ENCODE measurements at places on chromosomes 2 and 18.

GRCh38 chr2:237500681-237501424 lies 13.8 kb downstream of the MLPH start:
- DNase-seq = no peak

- no peak for DNase-seq
Measured at GRCh38 chr2:137886083-137886831, 78.0 kb upstream of the HNMT start.

DNA sequence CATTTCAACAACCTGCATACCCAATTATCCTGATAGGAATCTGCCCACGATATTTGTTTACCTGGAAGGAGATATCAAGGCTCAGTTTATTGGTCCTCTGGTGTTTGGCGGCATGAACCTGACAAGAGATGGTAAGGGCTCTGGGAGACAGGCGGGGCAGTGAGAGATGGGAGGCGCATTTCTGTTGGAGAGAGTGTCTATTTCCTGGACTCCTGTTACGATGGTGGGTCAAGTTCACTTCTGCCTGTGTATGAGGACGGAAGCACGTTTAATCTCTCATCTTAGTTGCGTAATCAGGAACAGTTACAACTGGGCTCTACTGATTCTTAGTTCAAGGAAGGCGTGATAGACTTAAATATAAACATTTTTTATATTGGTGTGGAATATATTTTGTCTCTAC lies 8.9 kb downstream of the PDCL3 start:
- no peak for DNase-seq

- DNase-seq = no peak
Measured at GRCh38 chr18:59640721-59641120, 56.5 kb downstream of the CCBE1 start.

DNA sequence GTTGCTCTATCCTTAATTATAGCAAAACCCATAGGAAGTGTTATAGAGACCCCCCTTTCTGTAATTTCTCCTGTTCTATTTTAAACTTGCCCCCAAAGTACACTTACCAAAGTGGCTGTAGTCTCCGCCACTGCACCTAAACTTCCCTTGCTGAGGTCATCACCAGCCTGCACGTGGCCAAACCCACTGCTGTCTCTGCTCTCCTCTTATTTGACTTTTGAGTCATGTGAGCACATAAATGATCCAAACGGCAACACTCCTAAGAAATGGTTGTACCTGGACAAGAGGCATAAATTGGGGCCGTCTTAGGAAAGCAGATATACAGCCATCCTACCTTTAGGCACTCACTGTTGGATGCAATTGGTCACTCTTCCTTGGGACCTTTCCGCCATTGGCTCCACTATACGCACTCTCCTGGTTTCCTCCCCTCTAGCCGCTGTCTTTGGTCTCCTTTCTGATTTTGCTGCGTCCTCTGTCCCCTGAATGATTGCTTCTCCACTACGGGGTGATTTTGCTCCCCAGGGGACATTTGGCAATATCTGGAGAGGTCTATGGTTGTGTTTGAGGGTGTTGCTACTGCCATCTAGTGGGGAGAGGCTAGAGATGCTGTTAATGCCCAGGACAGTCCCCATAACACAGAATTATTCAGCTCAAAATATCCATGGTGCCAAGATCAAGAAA lies 19.2 kb upstream of the IL36G start:
- peak; percentile 3 for DNase-seq

DNA sequence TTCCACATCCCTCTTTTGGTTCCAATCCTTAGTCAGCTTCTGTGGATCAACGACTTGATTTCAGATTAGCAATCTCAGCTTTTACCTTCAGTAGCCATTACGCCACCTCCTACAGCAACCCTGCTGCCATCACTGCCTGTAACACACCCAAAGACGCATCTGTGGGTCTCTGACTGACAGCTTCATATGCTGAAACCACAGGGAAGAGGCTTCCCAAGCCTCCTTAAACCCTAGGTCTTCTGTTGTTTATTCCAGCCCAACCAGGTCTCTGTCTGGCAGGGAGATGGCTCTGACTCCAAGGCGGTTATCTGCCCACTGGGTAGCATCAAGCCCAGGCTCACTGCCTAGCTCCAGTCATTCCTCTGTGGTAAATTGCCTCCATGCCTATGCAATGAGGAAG lies 28.6 kb upstream of the TRIB2 start:
- no peak for DNase-seq

DNA sequence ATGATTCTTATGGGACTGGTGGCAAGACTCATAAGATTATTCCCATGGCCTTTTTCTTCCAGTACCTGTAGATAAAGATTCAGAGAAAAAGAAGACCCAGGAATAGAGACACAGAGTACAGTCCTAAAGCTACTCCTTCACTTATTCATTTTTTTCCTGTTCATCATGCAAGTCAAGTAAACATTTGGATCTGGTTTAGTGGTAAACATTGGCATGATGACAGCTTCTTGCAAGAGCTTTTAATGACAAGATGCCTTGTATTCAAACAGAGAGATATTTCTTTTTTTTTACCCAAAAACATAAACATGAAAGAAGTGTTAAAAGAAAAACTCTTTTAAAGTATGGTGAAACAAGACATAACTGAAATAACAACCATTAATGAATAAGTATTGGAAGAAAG lies 20.2 kb downstream of the CXCR2 start:
- DNase-seq = no peak

DNA sequence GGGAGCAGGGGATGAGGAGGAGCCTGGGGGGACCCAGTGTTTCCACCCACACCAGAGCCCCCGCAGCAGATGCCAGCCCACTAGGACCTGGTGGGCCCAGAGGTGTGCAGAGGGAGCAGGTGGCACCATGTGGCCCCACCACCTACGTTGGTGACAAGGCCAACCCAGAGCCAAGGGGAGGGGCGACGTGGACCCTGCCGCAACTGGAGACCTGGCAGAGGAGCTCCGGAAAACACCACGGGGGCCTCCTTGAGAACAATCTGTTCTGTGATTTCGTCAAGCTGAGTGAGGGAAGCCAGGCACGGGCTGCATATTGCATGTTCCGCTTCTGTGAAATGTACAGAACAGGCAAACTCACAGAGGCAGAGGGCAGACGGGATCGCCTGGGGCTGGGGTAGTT lies 49.1 kb upstream of the GPC1 start:
- no peak for DNase-seq

DNA sequence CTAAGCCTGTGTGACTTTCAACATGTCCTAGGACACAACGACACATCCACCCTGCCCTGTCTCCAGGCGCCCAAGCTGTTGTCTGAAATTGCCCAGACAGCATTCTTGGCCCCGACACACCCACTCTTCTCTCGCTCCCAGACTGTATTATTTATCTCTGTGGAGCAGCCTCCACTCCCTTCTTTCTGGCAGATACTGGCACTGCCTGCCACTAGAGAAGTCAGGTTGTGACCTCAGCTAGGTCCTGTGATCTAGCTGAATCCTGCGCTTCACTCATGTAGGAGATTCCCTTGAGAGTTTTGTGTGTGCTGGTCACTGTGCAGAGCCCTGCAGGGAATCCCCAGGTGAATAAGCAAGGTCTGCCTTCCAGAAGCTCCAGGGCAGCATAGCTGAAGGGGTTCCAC lies 77.1 kb upstream of the TNP1 start:
- no peak for DNase-seq

- no peak for DNase-seq
Measured at GRCh38 chr18:657311-658000, at the start of gene TYMS. TYMS (plus strand) TSS chr18:657653; CDS start chr18:657743, 90 bp downstream.

- no peak for DNase-seq
Measured at GRCh38 chr2:40680547-40680946, 228.7 kb upstream of the SLC8A1 start.

DNA sequence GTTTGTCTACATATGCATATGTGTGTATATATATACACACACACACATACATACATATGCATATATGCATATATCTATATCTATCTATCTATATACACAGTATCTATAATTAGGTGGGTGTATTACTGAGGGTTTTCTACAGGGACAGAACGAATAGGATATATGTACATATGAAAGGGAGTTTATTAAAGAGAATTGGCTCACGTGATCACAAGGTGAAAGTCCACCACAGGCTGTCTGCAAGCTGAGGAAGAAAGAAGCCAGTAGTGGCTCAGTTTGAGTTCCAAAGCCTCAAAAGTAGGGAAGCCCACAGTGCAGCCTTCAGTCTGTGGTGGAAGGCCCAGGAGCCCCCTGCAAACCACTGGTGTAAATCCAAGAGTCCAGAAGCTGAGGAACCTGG lies 756.0 kb upstream of the ACVR2A start:
- DNase-seq = no peak

DNA sequence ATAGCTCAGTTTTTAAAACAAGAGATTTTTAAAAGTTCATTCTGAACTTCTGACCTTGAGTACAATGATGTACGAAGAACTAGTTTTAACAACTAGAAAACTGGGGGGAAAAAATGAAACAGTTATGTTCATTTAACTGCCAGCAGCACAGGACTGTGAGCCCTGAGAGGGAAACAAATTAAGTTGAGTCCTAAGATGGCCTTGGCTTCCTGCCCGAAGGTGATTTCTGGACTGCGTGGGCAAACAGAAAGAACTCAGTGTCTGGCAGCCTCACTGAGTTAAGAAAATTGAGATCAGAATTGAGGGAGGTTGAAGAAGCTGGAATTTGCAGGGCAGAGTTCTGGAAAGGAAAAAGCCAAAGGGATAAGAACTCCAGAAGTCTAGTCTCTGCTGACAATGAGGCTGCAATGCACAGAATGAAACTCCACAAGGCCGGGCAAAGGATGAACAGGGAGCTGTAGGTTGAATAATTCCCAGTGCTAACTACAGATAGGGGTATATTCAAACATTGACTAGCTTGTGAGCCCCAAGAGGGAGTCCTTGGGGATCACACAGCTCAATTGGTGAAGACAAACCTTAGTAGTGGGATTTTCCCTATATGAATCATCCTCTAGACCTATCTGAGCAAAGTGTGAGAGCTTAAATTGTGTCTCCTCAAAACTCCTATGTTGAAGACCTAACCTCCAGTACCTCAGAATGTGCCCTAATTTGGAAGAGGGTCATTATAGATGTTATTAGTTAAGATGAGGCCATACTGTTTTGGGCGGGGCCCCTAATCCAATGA lies 13.1 kb upstream of the CRACDL start:
- DNase-seq = no peak

DNA sequence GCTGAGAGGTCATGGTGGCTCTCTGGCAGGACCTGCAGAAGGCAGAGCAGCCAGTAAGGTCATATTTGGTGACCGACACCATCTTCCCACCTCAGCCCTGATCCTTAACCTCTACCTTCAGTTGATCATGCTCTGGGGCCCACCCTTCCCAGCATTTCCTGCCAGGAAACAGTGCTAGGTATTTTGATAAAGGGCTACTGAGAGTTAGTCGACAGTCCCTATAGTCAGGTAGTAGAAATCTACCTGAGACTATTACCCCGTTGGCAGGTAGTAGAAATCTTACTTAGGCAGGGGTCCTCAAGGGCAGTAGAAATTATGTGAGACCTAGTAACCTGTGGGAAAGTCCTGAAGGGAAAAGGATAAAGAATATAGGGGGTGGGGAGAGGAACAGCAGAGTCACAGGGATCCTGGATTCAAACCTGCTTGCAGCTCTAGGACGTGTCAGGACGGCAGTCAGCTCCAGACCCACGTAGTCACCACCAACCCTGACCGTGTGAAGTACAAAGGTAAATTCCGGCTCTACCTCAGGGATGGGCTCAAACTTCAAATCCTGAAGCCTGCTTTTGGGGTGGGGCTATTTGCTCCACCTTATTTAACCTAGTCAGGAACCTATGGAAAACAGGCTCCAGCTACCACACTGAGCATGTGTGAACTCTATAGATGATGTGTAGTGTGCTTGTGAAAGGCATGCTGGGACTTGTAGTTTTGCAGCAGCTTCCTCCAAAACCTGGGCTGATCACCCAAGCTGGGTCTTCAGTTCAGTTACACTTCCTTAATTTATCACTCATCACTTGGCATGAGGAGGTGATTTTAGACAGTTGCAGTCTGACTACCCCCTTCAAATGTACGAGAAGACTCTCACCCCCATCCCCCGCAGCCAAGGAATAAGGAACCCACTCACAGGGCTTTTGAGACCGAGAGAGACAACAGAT lies at the start of gene DQX1:
DQX1 (minus strand) TSS at position 515 of the 932 bp plus-strand sequence; CDS start at position 13, 502 bp downstream.
- DNase-seq = no peak

GRCh38 chr2:95289253-95289652 lies 7.9 kb upstream of the KCNIP3 start:
- DNase-seq = no peak

GRCh38 chr18:51490860-51491259 lies 293.4 kb upstream of the MEX3C start:
- no peak for DNase-seq

GRCh38 chr2:39739386-39739785 lies 39.7 kb downstream of the THUMPD2 start:
- no peak for DNase-seq

DNA sequence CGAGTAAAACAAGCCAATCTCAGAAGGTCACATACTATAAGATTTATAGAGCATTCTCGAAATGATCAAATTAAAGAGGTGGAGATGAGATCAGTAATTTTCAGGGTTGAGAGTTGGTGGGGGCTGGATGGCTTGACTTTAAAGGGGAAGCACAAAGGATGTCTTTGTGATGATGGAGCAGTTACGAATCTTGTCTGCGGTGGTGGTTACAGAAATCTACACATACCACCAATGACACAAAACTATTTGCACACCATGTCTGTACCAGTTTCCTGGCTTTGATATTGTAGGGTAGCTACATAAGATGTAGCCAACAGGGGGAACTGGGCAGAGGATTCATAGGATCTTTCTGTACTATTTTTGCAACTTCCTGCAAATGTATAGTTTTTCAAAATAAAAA lies 190.6 kb upstream of the SMIM21 start:
- no peak for DNase-seq

DNA sequence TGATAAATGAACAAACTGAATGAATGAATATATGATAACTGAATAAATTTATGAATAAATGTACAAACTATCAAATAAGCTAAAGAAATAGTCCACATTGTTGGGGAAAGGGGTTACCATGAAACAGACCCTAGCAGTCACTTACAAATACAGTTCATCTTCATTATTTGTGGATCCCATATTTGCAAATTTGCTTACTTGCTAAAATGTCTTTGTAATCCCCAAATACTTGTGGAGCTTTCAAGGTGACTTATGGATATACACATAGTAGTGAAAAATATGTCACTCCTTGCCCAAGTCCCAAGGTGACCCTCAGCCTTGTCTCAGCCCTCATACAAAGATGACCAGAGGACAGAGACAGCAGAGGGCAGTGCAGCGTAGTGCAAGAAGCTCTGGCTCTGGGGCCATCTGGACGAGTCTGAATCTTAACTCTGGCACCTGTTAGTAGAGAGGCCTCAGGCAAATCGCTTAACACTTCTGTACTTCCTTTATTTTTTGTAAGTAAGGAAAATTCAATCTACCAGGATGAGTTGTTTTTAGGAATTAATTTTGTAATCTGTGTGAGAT lies 3.1 kb downstream of the PAIP2B start:
- no peak for DNase-seq

GRCh38 chr2:5590886-5591285 lies 101.3 kb upstream of the SOX11 start:
- no peak for DNase-seq

GRCh38 chr2:159933040-159933726 lies 129.2 kb downstream of the PLA2R1 start:
- no peak for DNase-seq

- no peak for DNase-seq
Measured at GRCh38 chr18:69895066-69896047, 52.3 kb downstream of the CD226 start.
